ENCODE measurements at places on chromosomes 3 and 15.

GRCh38 chr15:74964794-74965193 is 8.2 kb upstream of the RPP25 start:
- DNase-seq: no peak

DNA sequence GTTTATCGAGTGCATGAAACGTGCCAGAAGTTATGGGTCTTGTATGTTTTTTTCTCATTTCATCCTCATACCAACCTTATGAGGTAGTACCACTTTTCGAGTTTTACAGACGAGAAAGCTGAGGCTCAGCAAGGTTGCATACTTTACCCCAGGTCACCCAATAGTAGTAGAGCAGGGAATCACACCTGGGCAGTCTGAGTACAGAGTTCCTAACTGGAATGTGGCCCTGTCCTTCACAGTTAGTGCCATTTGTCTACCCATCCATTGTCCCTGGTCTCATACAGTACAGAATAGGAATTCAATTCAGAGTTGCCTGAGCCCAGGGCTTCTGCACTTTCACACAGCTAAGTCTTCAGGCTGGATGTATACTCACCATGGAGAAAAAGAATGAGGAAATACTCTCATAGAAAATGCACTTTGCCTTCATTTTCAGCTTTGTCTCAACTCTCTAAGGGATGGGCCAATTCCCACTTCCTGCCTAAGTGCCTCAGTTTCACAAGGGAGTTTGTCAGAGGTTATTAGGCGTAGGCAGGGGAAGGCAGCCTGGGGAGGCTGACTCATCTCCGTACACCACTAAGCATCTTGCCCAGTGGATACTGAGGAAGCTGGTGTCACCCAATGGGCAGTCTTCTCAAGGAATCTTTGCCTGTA is 93.2 kb downstream of the TMEM212 start:
- DNase-seq: no peak

- no peak for DNase-seq
These were observed 102.9 kb downstream of the CACNA1D start for GRCh38 chr3:53597136-53597915.

DNA sequence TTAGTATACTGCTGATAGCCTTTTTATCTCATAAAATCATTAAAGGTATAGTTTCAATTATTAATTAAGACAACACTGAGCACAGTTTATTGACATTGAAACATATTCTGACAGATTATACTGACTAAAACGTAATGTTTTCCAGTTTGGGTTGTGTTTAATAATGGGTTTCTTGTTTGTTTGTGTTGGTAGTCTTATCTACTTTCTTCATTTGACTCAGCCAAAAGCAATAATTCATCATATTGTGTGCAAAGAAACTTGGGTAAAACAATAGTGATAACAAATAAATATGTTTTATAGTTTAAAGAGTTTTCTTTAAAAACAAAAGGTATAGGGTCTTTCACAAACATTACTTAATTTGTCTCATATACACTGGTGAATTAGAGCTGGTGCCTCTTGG is 629.2 kb upstream of the AGTR1 start:
- no peak for DNase-seq

DNA sequence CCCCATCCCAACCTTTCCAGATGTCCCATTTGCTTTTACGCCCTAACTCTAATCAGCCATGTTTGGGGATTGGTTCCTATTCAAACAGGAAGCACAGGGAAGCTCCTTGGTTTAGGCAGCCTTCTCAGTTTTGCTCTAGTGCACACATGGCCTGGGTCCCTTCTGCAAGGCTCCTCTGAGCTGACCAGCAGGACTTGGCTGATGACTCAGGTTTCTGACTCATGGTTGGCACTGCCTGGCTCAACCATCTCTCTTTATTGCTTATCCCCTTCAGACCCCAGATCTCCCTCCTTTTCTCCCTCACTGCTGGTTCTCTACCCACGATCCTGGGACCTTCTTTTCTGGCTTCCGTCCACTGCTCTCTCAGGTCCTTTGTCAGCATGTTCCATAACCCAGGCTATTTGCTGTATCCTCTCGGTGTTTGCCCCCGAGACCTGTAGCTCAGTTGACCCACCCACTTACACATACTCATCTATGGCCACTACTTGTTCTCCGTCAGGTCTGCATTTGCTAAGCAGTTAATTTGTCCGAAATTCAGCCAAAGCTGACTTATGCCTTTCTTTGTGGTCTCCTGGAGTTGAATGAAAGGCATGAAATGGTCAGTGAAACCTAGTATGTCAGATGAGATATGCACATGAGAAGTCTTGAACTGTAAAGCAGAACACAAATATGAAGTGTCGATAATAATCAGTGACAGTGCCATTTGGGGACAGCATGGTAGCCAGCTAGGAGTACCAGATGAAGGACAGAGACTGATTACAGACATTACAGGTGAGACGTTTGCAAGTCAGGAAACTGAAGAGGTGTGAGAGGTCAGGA is 323.5 kb upstream of the ROPN1 start:
- no peak for DNase-seq

- DNase-seq: no peak
These were observed 23.1 kb upstream of the TSEN2 start for GRCh38 chr3:12461097-12461649.

DNA sequence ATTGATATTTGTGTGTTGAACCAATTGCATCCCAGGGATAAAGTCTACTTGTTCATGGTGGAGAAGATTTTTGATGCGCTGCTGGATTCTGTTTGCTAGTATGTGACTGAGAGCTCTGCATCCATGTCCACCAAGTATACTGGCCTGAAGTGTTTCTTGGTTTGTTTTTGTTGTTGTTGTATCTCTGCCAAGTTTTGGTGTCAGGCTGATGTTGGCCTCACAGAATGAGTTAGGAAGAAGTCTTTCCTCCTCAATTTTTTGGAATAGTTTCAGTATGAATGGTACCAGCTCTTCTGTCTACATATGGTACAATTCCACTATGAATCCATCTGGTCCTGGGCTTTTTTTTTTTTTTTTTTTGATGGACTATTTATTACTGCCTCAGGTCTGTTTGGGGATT is 50.9 kb upstream of the OSTN start:
- DNase-seq: no peak

GRCh38 chr3:57961828-57962447 is 46.3 kb upstream of the FLNB start:
- DNase-seq: peak; percentile 38

- no peak for DNase-seq
These were observed 107.8 kb downstream of the SLCO3A1 start for GRCh38 chr15:91961357-91961756.

DNA sequence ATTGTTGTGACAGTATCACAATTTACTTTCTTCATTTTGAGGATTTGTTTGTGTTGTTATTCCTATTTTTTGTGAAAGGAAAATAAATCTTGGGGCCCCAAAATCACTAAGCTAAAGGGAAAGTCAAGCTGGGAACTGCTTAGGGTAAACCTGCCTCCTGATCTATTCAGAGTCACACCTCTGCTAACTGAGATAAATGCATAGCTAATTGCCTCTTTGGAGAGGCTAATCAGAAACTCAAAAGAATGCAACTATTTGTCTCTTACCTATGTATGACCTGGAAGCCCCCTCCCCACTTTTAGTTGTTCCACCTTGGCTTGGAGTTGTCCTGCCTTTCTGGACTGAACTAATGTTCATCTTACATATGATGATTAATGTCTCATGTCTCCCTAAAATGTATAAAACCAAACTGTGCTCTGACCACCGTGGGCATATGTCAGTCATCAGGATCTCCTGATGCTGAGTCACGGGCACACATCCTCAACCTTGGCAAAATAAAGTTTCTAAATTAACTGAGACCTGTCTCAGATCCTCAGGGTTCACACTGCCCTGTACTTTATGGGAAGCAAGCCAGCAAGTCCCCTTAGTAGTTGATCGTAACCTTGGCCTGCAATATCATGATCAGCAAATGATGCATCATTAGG is 523.2 kb upstream of the GOLIM4 start:
- no peak for DNase-seq

DNA sequence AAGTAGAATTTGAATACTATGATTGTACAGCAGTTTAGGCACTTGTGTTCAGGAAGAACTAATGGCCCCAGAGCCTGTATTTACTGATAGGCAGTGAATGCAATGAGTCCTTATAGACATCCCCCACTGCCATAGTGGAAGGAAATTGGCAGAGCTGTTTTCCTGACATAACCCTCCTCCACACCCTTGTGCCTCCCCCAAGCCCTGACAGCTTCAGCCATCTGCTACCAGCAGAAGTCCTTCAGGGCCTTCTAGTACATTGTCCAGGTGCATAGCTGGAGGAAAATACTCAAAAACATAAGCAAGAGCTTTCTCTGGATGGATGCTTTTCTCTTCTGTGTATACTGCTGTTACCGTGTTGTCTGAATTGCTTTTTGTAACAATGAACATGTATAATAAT is 20.6 kb downstream of the ARHGAP31 start:
- no peak for DNase-seq

DNA sequence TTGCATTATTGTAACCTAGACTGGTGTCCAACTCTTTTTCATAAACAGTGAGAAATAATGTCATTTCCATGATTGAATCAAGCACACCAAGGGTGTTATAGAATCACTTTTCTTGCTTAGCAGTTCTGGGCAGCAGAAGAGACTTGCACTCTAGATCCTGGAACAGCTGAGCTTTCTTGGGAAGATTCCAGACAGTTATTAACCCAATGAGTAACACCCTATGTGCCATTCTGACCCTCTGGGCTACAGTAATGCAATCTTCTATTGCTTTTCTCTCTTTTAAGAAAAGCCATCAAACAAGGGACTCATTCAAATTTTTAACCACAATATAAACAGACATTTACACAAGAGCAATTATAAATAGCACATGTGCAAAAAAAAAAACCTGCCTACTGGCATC is 39.3 kb upstream of the USP3 start:
- DNase-seq: no peak

DNA sequence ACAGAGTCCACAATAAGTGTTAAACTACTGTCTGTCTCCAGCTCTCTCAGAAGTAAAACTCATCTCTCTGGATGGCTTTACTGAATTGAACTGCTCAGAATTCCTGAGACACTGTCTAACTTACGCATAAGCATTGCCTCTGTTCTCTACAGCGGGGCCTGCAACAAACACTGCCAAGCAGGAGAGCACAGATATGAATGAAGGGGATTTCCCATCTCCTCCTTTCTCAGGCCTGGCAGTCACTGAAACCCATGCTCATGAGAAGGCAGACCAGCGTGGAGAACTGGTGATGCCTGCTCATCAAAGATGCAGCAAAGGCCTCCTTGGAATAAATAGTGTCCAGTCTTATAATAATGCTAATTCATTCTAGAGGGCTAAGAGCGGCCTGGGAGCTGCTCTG is 10.3 kb downstream of the RASGRP1 start:
- DNase-seq: peak; percentile 55

- DNase-seq: no peak
These were observed 28.9 kb downstream of the FAM43A start for GRCh38 chr3:194714564-194714963.
